ENCODE measurements at places on chromosomes 6 and 20.

DNA sequence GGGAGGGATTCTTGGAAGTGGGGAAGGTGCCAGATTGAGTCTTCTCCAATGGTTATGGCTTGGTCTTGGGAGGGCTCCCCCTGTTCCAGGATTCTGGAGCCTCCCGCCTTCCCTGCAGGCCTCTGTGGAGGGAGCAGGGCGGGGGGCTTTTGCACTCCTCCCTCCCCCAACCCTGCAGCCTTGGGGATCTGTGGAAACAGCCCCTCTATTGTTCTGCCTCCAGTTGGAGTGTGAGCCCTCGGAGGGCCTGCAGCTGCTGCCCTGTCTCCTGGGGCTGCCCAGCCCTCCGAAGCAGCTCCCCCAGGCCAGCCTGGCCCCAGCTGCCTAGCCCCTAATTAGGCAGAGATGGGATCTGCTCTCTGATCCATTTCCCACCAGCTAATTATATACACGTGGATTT, 14.7 kb downstream of the FAM110A start:
- DNase-seq: no peak

DNA sequence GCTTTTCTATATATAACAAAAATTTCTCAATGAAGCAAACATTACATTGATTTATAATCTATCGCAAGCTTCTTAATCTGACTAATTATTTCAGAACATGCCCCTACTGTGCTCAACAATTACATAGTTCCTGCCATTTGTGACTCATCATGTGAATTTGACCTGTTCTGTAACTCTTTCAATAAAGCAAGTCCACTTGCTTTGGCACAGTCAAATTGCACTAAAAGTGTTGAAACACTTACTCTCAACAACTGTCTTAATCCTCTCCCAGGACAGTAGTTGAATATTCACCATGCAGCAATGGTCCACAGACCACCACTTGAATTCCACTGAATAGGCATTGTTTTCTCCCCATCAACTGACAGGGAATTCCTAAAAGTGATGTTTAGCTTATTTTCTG, 67.7 kb upstream of the SPTLC3 start:
- DNase-seq: no peak

DNA sequence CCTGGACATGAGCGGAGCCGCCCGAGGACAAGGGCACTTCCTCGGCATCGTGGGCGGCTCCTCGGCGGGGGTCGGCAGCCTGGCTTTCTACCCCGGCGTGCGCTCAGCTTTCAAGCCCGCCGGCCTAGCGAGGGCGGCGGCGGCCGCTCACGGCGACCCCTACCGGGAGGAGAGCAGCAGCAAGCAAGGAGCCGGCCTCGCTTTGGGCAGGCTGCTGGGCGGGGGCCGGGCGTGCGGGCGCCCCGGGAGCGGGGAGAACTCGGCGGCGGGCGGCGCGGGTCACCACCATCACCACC, 6.7 kb downstream of the PRDM13 start:
- DNase-seq: peak; percentile 49

DNA sequence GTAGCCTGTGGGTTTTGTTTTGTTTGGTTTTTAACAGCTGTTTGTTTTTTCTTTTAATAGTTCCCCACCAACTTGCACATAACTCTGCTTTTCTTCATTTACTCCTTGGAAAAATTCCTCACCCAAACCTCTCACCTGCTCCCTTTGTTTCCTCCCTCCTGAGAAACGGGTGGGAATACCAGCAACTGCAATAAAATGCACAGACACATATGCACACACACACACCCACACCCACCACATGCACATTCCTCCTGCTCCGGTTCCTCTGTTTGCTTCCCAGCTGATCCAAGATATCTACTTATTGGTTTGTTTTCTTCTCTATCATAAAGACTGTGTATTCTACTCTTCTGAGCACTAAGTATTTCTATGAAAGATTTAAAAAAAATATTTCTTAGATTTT, 161.1 kb upstream of the EPHA7 start:
- DNase-seq: no peak

DNA sequence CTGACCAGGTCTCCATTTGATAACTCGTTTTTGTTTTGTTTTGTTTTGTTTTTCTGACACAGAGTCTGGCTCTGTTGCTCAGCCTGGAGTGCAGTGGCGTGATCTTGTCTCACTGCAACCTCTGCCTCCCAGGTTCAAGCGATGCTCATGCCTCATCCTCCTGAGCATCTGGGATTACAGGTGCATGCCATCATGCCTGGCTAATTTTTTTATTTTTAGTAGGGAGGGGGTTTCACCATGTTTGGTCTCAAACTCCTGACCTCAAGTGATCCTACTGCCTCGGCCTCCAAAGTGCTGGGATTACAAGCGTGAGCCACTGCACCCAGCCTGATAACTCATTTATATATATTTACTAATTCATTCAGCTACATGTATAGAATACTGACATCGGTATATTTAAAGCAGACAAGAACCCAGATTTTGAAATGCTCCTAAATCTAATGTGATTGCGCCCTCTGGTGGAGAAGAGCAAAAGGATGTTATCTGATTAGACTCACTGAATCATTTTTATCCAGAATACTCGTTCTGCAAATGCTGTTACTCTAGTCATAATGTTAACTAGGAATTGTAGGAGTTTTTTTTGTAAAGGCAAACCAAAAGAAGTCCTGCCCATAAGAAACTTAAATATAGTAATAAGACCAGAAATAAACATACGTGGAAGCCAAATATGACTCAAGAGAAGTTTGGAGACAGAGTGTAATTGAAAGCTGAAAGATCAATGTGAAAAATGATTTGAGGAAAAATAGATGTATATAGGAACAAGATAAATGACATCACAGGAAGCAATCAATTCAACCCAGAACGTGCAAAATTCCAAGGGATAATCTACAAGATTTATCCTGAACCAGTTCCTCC, 5.3 kb upstream of the COL12A1 start:
- DNase-seq: peak; percentile 68

GRCh38 chr6:25320459-25320858, 41.3 kb downstream of the CARMIL1 start:
- DNase-seq: no peak

- DNase-seq: peak; percentile 26
Measured at GRCh38 chr20:47272893-47273590, 83.5 kb downstream of the ZMYND8 start.

DNA sequence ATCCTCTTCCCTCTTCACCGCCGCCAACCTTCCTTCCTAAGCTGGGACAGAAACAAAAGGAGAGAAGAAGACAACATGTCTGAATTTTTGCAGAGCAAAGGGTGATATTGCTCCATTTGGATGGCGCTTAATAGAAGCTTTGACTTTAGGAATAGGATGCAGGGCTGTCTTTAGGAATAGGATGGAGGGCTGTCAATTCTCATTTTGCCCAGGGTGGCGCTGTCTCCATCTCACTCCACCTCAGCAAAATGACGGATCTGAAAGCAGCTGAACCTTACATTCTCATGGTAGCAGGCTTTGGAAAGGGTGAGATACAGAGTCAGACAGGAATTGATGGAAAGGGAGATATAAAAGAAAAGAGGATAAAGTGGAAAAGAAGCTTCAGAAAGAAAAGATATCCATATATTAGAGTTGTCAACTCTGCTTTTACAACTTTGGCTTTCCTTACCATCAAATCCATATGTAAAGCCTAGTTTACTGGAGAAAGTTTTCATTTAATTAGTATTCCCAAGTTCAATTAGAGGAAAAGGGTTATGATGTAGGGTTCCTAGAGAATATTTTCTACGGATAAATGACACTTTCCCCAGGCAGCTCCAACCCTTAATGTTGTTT, 2.4 kb downstream of the MTCL3 start:
- peak; percentile 51 for DNase-seq

DNA sequence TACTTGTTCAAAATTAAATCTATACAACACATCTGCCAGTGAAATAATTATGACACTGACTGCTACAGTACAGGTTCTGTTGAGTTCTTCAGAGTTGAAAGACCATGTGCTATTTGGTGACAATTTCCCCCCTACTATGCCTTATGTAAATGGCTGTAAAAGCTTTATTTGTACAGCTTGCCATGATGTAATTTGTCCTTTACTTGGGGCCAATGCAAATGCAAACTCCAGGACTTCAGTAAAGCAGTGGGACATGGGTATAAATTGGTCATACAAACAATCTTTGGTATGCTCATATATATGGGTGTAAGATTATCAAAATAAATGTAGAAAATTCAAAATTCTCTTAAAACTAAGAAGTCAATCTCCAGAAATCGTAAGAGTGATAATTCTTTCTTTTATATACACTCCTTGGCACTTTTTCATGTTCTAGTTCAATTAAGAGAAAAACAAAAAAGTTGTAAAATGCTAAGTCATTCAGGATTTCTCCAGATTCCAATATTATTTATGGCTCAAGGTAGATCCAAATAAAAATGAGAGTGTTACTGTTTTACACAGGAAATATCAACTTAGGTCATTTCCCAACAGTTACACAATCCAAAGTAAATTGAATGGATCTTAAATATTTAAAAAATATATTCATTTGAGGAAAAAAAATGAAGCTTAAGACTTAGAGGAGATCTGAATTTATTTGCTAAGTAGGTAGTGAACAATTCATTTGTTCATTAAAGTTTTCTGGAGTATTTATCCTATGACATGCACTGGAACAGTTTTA, 1310.5 kb upstream of the CITED2 start:
- no peak for DNase-seq

- no peak for DNase-seq
Measured at GRCh38 chr6:116004841-116005815, 55.6 kb downstream of the FRK start.

- peak; percentile 69 for DNase-seq
Measured at GRCh38 chr6:106334646-106335448, 9.3 kb upstream of the ATG5 start.

- DNase-seq: no peak
Measured at GRCh38 chr20:10111139-10111958, 76.6 kb downstream of the ANKEF1 start.

GRCh38 chr20:19583532-19584175, 174.4 kb upstream of the RIN2 start:
- DNase-seq: no peak

- no peak for DNase-seq
Measured at GRCh38 chr6:10421158-10421920, 6.5 kb upstream of the TFAP2A start.

DNA sequence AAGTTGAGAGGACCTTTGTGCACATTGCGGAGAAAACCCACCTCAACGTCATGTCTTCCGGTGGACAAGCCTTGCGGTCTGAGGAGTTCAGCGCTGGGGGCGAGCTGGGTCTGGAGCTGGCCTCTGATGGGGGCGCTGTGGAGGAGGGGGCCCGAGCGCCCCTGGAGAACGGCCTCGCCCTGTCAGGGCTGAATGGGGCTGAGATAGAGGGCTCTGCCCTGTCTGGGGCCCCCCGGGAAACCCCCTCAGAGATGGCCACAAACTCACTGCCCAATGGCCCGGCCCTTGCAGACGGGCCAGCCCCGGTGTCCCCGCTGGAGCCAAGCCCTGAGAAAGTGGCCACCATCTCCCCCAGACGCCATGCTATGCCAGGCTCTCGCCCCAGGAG, 14.6 kb upstream of the SLC22A7 start:
- no peak for DNase-seq

DNA sequence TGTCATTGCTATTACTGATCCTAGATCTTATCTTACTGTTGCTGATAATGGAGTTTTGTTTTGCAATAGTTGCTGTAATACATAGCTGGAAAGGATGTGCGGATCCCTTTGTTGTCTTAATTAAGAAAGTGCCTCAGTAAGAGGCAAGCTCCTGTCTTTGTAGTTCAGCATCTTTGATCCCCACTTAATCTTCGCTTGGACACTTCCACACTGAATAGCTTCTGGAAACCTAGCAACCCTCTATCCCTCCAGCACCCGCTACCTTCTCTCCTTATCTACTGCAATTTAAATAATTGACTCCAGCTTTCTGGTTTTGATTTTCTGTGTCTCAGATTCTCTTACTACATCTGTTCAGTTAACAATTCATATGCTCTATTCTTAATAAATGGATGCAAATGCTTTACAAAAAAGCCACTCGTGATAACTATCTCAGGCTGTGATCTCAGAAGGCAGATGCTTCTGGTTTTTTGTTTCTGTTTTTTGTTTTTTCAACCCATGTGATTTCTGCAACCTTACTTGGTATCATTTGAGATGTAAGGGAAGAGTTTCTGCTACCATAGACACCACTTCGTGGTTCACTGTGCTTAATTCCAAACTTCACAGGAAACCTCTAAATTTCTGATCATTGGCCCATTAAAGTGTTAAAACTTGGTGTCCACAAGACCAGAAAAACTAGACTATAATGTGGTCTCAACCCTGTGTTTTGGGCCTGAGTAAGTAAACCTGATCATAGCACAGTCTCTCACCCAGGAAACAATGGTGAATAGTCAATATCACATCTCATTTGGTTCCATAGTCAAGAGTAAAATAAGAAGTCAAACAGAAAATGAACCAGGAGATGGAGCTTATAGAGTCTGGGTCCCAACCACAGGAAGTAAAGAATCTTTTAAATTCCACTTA, 352.1 kb upstream of the SOX4 start:
- no peak for DNase-seq

DNA sequence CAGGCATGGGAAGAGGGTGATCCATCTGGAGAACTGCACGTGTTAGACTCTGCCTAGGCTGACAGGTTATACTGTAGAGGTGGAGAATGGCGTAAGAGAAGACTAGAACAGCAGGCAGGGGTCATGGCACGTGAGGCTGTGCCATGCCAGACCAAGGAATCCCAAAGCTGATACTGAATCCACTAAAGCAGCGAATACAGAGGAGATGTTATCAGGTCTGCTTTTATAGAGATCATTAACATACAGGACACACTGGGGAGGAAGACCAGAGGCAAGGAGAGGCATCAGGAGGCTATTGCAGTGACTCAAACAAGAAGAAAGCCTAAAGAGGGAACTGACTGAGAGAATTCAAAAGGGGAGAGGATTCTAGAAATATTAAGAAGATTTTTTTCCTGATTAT, 12.9 kb downstream of the PHACTR1 start:
- no peak for DNase-seq

- DNase-seq: no peak
Measured at GRCh38 chr20:39705032-39705431, 742.9 kb downstream of the DHX35 start.

GRCh38 chr6:45027126-45027525, 301.0 kb upstream of the RUNX2 start:
- no peak for DNase-seq

DNA sequence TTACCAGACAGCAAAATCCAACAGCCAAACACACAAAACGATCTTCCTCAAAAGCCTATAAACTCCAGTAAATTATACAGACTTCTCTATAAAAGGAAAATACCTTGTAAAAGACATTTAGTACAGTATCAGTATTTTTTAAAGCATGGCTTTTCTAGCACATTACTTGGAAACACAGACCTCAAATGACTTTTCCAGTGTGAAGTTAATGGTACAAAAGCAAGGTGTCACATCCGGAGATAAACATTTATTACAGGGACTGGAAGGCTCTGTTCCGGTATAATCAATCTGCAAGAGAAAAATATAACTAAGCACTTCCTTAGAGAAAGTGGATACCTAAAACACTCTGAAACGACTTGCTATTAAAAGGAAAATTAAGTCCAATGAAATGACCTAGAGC, 17.1 kb downstream of the TMEM30A start:
- no peak for DNase-seq

Data from CD4-positive, alpha-beta T cell treated with Interleukin-1 beta for 1 hour (primary cell).